ENCODE measurements at places on chromosomes 7 and 10. TPM values are rescaled to one million over a fixed set of nuclear protein-coding genes. Genes with fewer than 3 reads are reported as not detected.

DGKB gene
- not detected for total RNA-seq

UBE2D4 gene
- total RNA-seq = 10.4 TPM

GNGT1 gene
- not detected for total RNA-seq

OR2A5 gene
- not detected for total RNA-seq

OR2A42 gene
- 0.15 TPM for total RNA-seq

C10orf67 gene
- total RNA-seq = 0.35 TPM

CFAP69 gene
- 0.87 TPM for total RNA-seq

CFAP70 gene
- total RNA-seq = 3.7 TPM

ALOX5 gene
- total RNA-seq = 32.4 TPM

CTAGE8 gene
- 3.9 TPM for total RNA-seq

MOGAT3 gene
- total RNA-seq = not detected

PRF1 gene
- total RNA-seq = not detected

MNX1 gene
- total RNA-seq = 0.87 TPM

TCF7L2 gene
- 5.2 TPM for total RNA-seq

CYP17A1 gene
- total RNA-seq = 0.45 TPM

GARIN1A gene
- 0.17 TPM for total RNA-seq

PON1 gene
- total RNA-seq = not detected

OR2A1 gene
- 0.05 TPM for total RNA-seq

GPNMB gene
- 120 TPM for total RNA-seq

ATOH7 gene
- total RNA-seq = not detected

UNCX gene
- not detected for total RNA-seq

VSIR gene
- total RNA-seq = 10.6 TPM

GIMAP5 gene
- total RNA-seq = 0.20 TPM

ASAH2 gene
- 0.17 TPM for total RNA-seq

CEP55 gene
- total RNA-seq = 1.8 TPM

TAS2R41 gene
- not detected for total RNA-seq

TUBGCP2 gene
- 77.1 TPM for total RNA-seq

CACNA2D1 gene
- 15.0 TPM for total RNA-seq

MTPN gene
- 127 TPM for total RNA-seq

CPA2 gene
- not detected for total RNA-seq

SGCE gene
- 66.0 TPM for total RNA-seq

HOXA11 gene
- total RNA-seq = 1.7 TPM

TEX36 gene
- not detected for total RNA-seq

NXPH1 gene
- not detected for total RNA-seq

PANK1 gene
- 14.6 TPM for total RNA-seq

BCL7B gene
- 21.7 TPM for total RNA-seq
